Suprapubic skin (tissue), 4 donors: ENCODE measurements at places on chromosomes 1 and 21. TPM values are rescaled to one million over a fixed set of nuclear protein-coding genes. Genes with fewer than 3 reads are reported as not detected.

The OR2M7 gene
- not detected for total RNA-seq

The CD58 gene
- total RNA-seq: 33.4 TPM

The S100A5 gene
- total RNA-seq: not detected

The RORC gene
- 73.8 TPM for total RNA-seq

The BLACAT1 gene
- not detected for total RNA-seq

The POU3F1 gene
- total RNA-seq: 16.1 TPM

The EXTL1 gene
- total RNA-seq: 9.5 TPM

The GPR61 gene
- total RNA-seq: not detected

The PTPRF gene
- total RNA-seq: 209 TPM

The LYPD8 gene
- total RNA-seq: not detected
